ENCODE measurements at places on chromosomes 1 and 21.

- DNase-seq = no peak
These were observed 27.2 kb downstream of the CTTNBP2NL start for GRCh38 chr1:112423207-112423606.

GRCh38 chr21:36175771-36176565 lies 19.3 kb downstream of the DOP1B start:
- DNase-seq = no peak

- no peak for DNase-seq
These were observed 8.9 kb upstream of the RAB3GAP2 start for GRCh38 chr1:220281159-220281574.

DNA sequence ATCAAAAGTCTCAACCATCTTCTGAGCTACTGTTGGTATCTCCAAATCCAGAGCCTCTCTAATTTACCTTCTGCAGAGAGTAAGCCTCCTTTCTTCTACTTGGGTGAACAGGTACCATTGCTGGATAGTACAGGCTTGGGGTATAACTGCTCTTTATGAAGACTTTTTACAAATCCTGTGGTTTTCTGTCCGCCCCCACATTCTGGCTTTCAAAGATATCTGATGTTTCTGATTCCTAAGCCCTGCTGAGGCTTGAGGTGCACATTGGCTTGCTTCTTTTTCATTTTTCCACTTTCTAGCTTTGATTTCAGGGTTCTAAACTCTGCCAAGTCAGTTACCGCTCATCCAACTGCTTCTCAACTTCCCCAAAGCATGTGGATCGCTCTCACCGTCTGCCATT lies 37.1 kb downstream of the TENT5C start:
- DNase-seq = no peak

GRCh38 chr21:43832648-43833047 lies 32.4 kb upstream of the AGPAT3 start:
- DNase-seq = no peak

GRCh38 chr1:233905416-233906051 lies 1.1 kb downstream of the SLC35F3 start:
- DNase-seq = no peak

- DNase-seq = no peak
These were observed 497 bp downstream of the PKLR start for GRCh38 chr1:155300553-155301329.

DNA sequence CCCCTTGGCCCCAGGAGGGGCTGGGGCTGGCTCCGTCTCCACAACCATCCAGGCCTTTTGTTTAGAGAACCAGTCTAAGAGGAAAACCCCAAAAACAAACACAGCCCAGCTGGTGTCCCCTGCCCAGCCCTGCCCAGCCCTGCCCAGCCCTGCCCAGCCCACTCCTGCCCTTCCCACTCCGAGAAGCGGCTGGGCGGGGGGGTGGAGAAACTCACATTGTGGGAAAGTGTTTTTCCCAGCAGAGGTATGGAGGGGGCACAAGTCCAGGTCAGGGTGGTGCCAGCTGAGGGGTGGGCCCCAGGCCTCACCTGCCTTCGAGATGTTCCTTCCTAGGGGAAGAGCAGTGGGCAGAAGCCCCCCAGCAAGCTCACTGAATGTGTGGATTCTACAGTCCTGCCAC lies 10.0 kb upstream of the FAM131C start:
- DNase-seq = no peak

DNA sequence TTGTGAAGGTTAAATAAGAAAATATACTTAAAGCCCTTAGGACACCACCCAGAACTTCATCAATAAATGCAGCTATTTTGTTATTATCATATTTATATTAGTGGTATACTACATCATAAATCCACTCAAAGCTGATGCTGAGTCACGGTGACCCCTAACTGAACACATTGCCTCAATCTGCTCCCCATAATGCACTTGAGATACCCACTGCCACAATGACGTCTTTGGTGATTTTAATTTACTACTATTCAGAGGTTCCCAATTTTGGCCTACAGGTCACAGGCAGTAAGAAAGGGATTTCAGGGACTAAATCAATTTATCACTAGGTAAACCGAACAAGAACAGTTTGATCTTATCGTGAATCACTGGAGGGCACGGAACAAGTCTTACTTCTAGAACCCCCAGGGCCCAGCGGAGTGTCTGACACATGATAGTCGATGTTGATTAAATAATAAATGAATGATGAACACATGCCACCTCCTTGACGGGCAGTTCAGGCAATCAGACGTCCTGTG lies 493 bp upstream of the CHD1L start:
- DNase-seq = no peak

GRCh38 chr1:1629430-1630190 lies 2.4 kb upstream of the MMP23B start:
- DNase-seq = peak; percentile 72

DNA sequence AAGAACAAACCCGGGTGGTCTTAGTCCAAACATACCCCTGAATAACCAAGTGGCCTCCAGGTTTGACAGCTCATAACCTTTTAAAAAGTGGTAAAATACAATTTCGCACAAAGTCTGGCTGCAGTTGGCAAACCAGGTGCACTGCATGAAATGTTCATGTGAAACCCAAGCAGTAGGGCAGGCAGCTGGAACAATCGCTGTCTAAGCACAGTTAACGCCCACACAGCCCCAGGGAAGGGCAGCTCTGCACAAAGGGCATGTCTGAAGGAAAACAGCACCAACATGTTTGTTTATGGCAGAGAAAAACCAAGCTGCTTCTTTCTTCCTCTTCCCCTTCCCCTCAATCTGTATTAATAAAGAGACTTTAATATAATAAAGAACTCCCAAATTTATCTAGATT lies 49.5 kb downstream of the KIAA1614 start:
- DNase-seq = no peak

DNA sequence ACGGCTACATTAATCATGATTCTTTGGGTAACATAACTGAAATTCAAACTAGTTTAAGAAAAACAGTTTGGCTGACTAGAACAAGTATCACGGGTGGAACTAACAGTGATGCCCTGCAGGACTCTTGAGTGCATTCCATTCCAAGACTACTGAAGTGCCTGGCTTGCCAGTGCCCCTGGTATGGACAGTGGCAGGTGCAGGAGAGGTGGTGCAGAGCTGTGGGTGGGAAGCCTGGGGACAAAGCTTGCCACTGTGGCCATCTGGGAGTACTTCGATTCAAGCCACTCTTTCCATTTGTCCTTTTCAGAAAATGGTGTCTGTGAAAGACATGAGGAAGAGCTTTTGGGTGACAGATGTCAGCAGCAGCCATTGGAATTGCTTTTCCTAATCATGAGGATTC lies 166.5 kb downstream of the RRAGC start:
- DNase-seq = no peak

- no peak for DNase-seq
These were observed 5.3 kb upstream of the P3R3URF start for GRCh38 chr1:46181343-46182260.

GRCh38 chr1:91872000-91872399 lies 14.0 kb downstream of the TGFBR3 start:
- no peak for DNase-seq

- DNase-seq = no peak
These were observed 860 bp upstream of the SHCBP1L start for GRCh38 chr1:182953826-182954225.

DNA sequence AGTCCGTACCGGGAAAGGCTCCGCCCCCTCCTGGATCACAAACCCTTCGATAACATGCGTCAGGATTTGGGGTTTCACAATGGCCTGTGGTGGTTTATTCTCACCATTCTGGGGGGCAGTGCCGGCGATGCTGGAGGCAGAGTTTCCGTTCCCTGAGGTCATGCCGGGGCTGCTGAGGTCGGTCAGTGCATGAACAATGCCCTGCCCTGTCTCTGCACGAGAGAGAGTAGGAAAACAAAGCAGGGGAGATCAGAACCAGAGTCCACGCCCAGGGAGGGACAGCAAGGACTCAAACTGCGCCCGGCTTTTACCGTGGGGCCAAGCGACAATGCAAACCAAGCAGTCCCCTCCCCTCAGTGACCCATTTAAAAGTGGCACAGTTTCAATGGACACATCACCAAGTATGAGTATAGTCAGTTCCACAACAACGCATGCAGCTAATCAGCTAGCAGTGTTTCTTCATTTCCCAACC lies 13.2 kb upstream of the A3GALT2 start:
- DNase-seq = no peak

DNA sequence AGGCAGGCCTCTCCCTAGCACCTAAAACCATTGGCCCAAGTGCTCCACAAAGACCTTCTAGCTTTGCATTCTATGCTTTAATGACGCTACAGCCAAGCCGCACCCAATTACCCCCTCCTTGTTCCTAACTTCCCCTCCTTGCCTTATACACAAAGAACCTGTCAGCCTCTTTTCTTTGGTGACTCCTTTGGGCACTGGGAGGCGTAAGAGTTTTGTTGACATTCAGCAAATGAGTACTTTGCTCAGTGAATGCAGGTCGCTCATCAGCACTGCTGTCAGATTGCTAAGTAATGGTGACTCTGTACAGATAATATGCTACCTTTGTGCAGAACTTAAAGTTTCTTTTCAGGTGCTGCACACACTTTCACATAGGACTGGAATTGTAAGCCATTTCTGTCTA lies 187.6 kb upstream of the FAM78B start:
- no peak for DNase-seq

DNA sequence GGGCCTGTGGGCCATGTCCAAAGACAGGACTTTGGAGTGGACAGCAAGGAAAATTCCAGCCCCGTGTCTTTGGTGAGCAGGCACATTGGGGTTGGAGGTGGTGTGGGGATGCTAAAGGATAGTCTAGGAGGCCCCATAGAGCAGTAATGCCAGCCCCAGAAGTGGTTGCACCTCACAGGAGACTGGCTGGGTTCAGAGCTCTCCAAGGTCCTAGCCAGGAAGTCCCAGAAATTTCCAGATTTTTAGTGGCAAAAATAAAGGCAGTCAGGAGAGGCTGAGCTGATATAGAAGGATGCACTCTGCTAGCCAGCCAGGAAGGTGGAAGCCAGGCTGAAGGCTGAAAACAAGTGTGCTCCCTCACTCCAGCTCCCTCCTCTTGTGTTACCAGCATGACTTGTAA lies 144.0 kb upstream of the KCND3 start:
- no peak for DNase-seq

- no peak for DNase-seq
These were observed 52.3 kb downstream of the UBE4B start for GRCh38 chr1:10085076-10085475.

DNA sequence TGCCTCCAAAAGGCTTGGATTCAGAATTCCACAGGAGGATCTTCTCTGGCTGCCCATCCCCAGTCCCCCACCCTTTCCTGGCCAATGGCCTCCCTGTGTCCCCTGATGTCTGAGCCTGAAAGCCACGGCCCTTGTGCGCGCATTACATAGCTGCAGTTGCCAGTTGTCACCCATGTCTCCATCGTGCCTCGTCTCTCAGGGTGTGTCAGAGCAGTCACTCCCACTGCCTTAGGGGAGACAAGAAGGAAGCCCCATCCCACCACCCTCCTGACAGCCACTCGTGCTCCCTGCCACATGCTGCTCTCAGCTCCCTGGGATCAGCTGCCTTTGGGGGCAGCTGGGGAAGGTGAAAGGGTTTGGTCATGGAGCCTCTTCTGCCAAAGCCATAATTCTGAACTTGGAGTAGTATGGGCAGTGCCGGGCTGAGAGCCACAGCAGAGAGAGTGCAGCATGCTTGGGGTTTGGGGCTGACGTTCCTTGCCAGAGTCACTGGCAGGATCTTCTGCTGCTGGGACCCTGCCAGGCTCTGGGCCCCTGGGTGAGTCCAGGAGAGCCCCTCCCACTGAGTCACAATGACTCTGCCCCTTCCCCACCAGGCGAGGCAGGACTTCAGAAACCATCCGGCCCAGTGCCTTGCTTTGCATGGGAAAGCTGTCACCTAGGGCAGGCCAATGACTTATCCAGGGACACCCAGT lies 285.9 kb upstream of the VAMP3 start:
- DNase-seq = no peak

- no peak for DNase-seq
These were observed 18.1 kb downstream of the RGS2 start for GRCh38 chr1:192826791-192827546.

DNA sequence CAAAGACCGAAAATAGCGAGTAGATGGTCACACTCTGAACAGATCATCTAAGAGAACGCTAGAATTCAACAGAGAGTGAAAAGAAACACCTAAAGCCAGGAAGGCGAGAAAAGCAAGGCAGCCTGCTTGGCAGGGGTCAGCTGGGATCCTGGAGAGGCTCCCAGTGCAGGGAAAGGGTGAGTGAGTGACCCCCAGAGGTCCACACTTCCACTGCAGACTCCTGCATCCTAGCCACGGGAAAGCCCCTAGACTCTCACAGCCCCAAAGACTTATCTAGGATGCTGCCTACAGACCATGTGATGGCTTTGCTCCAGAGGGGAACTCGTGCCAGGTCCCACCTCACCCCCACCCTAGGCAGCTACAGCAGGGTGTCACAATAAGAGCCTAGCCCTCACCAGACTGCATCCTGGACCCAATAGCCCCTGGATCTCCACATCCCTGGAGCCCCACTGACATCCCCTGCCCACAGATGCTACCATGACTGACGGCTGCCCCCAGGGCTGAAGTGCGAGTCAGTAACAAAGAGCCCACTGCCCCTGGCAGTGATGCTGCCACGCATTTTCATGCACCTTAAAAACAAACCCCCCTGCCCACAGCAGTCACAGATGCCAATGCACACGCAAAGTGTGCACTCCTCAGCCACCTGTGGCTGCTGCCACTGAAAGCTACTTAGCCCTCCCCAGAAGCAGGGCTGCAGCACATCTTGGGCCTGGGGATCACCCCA lies 62.2 kb downstream of the PSMG1 start:
- DNase-seq = no peak

GRCh38 chr1:223242382-223242955 lies 99.4 kb upstream of the TLR5 start:
- no peak for DNase-seq

DNA sequence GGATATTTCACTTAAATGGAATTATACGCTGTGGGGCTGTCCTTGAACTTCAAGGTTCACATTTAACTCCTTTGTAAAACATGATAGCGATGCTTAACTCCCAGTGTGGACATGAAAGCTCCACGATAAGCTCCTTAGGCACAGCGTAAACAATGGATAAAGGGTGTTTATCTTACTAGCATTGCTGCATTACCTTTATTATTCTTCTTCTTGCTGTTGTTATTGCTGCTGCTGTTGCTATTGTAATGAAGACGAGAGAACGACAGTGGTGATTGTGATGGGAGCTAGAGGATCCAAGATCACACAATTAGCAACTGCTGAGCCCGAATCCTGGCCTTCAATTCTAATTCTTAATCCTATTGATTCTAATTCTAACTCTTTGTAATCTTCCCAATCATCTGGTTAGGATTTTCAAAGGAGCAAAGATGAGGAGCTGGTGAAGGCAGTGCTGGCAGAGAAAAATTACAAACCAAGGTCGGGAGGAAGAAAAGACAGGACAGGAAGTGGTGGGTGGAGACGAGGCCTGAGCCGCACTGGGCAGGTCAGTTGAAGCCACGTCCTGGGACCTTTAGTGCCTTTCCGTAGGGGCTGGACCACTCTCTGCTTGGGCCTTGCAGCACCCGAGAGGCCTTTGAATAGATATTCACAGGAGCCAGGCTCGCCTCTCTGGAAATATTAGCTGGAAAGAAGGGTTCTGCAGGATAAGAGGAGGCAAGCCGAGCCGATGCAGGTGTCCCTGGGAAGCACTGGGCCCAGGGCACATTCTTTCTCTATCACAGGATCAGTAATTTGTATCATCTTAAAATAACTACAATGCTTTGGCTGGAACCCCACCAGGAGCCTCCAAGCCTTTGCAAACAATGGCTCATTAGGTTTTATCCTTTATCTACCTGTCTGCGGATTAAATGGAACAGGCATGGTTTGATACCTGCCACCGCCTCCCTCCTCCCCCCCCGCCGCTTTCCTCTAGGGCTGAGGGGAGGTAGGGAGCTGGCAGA lies 571.6 kb downstream of the AJAP1 start:
- no peak for DNase-seq

GRCh38 chr1:5456090-5456811 lies 536.0 kb downstream of the NPHP4 start:
- DNase-seq = no peak

- DNase-seq = no peak
These were observed 2.2 kb upstream of the HFM1 start for GRCh38 chr1:91406773-91407389.
